ENCODE measurements at places on chromosomes 5 and 9. TPM values are rescaled to one million over a fixed set of nuclear protein-coding genes. Genes with fewer than 3 reads are reported as not detected.

- no peak for DNase-seq
Measured at GRCh38 chr9:92762196-92762595, 2.4 kb downstream of the BICD2 start.

DNA sequence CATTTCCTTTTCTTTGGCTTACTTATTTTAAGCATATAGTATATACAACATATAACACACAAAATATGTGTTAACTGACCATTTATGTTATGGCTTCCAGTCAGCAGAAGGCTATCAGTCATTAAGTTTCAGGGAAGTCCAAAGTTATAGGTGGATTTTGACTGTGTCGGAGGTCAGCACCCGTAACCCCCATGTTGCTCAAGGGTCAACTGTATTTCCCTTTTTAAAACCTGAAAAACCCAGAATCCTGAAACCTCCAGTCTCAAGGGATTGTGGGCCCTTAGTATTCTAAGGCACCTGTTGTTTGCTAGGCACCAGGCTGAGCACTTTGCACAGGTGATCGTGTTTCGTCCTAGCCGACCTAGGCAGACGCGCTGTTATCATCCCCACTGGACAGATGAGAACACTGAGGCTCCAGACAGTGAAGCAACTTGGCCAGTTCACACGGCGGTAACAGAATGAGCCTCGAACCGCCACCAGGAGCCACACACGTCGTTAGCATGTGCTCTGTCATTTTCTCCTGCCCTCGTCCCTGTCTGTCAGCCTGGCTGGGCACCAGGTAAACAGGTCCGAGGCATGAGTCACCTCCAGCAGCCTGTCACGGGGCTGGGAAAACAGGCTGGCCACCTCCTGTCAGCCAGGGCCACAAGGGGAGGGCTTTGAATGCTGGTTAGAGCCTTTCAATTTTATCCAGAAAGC lies 39.9 kb downstream of the DUSP1 start:
- peak; percentile 78 for DNase-seq

CA9 gene
- total RNA-seq: 1.2 TPM

DNA sequence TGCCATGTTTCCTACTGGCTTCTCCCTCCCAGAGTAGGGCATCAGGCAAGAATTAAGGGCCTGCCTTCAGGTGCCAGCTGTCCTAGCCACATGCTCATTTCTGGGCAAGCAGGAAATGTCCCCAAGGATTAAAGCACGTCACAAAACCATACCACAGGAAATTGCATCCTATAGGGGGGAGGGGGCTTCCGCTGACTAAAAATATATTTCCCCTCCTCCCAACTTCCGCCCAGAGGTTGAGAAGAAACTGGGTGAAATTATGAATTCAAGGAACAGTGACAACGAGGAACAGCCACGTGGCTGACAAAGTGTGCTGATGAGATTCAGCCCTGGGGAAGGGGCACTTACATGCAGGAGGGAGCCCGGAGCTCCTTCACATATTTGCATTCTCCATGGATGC lies 4.1 kb downstream of the HBEGF start:
- DNase-seq: peak; percentile 74

GABRA1 gene
- total RNA-seq: not detected
